NCI-H1417 treated with DMSO at 0.1 percent for 48 hours (cell line): ENCODE measurements at places on chromosomes 4 and X.

DNA sequence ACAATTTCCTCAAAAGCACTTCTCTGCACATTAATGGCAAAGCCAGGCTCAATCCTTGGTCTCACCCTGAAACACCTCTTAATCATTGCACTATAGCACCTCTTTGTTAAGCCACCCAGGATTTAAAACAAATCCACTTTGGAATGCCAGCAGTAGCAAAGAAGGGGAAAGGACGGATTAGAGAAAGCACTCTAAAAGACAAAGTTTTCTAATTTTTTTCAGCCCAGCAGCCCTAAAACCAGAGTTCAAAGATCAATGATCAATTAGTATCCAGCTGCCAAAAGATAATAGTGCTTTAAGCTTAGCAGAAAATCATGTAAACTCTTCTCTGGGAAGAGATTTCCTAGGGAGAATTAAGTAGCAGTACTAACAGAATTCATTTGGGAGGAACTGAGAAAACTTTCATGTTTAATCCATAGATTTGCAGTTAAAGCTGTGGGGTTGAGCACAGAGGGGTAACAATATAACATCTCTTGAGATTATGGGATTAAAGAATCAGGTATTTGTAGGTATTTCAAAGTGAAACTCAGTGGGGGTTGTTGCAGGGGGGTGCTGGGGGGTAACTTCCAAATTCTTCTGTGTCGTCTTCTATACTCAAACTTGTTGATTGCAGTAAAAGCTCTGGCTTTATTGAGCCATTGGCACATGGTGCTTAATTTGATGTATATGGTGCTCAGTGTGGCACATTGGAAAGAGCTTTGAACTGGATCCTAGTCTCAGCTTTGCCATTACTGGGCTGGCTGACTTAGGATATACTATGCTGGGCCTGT, 61.8 kb downstream of the LRRC66 start:
- DNase-seq: no peak

DNA sequence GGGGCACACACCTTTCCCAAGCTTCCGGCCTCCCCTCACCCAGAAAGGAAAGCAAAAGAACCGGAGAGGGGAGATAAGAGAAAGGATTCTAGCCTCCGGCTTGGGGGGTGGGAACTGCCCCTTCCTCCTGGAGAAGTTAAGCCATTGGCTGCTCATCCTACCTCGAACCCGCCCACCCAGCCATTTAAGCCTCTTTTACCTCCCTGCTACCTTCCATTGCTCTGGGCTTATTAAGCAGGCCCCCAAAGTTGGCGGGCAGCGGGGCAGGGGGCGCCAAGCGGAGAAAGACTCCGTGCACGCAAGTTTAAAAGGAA, 2.3 kb downstream of the MAML3 start:
- peak; percentile 86 for DNase-seq

GRCh38 chrX:17361620-17362019, 13.4 kb upstream of the NHS start:
- DNase-seq: no peak

GRCh38 chr4:14592950-14593349, 409.3 kb upstream of the CPEB2 start:
- DNase-seq: no peak

DNA sequence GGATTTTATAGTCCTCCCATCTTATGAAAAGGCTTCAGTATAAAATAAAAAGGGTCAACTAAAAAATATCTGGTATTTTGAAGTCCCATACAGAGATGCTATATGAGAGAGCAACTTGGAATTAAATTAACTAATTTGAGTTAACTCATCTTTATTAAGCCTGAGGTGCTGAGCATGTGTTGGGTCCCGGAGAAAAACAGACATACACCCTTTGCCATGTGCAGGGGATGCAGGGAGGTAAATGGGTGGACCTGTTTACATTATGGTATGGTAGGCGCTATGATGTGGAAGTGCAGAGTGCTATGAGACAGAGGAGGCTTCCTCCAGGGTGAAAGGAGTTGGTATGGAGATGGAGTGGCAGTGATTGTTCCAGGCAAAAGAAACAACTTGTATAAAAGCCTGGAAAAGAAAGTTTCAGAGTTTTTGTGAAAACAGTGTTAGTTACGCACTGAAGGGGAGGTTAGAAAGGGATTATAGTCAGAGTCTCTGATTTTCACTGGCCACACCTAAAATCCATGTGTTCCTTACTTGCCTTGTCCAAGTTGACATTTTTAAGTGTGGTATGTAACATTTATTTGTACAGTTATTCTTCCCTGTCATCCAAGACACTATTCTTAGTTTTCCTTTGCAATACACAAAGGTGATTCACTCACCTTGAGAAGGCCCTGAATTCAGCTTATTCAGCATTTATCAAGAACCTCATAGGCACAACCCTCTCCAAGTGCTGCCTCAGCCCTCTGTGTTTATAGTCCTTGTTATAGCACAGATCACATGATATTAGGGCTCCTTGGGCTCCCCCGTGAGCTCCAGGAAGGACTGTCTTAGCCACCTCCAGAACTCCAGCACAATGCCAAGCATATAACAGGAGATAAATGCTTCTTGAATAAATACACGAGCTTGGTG, 152.0 kb downstream of the RASL11B start:
- no peak for DNase-seq

GRCh38 chr4:171599628-171600027, 213.6 kb upstream of the GALNTL6 start:
- DNase-seq: no peak

DNA sequence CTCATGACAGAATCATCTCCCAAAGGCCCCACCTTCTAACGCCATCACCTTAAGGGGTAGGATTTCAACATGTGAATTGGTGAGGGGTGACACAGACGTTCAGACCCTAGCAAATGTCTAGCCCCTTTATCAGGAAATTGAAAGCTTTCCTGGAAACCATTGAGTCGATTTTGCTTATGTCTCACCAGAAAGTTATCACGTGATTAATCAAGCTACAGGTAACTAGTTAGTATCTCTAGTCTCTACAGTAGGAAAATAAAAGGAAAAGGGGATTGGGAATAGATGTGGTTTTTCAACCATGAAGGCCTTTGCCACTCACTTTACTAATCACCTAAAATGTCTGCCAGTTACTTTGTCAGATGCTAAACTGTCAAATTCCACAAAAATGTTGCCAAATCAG, 1133.0 kb downstream of the PDHA2 start:
- no peak for DNase-seq

DNA sequence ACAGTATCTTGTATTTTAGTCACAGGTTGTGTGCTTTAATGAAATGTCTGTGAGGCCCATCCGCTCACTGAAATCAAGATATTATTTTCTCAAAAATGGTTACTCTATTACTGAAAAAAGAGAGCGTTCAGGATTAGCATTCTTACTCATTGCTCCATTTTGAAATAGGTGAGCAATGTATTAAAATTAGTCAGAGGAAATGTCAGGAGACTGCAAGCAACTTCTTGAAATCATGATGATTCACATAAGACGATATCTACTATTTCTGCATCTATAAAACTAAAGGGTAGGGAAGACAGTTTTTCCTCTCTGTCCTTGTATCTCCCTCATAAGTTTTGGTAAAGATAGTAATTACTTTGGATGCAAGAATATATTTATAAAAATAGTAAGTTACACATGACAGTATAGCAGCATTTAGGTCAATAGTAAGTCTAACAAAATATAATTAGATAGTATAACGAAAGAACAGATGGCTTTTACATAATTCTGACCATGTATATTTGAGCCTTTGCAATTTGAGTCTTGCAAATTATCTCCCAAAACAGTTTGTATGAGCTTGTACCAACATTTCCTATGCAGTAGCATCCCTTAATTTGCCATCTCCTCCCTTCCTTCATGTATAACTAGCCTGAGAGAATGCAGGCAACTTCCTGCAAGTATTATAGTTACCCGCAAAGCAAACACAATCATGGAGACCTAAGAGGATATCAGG, 937.8 kb downstream of the PCDH7 start:
- no peak for DNase-seq

- no peak for DNase-seq
Measured at GRCh38 chr4:187027272-187027671, 303.6 kb upstream of the FAT1 start.

- no peak for DNase-seq
Measured at GRCh38 chrX:31199056-31199839, 127.4 kb upstream of the FTHL17 start.

- DNase-seq: no peak
Measured at GRCh38 chr4:135515295-135515694, 1313.7 kb upstream of the PABPC4L start.

DNA sequence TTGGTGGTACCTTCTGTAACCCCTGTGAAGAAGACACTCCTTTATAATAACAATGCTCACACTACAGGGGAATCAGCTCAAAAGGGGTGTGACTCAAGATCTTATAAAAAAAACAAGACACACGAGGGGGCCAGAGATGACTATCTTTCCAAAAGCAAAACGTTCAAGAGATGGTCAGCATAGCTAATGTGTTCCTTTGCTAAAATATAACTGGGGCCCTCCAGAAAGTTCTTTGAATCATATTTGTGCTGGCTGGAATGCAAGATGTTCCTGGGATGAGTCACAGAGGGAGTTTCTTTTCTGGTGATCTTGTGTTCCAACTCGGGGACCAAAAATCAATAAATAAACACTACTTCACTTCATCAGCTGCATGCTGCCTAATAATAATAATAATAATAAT, 46.5 kb downstream of the RAI2 start:
- no peak for DNase-seq

DNA sequence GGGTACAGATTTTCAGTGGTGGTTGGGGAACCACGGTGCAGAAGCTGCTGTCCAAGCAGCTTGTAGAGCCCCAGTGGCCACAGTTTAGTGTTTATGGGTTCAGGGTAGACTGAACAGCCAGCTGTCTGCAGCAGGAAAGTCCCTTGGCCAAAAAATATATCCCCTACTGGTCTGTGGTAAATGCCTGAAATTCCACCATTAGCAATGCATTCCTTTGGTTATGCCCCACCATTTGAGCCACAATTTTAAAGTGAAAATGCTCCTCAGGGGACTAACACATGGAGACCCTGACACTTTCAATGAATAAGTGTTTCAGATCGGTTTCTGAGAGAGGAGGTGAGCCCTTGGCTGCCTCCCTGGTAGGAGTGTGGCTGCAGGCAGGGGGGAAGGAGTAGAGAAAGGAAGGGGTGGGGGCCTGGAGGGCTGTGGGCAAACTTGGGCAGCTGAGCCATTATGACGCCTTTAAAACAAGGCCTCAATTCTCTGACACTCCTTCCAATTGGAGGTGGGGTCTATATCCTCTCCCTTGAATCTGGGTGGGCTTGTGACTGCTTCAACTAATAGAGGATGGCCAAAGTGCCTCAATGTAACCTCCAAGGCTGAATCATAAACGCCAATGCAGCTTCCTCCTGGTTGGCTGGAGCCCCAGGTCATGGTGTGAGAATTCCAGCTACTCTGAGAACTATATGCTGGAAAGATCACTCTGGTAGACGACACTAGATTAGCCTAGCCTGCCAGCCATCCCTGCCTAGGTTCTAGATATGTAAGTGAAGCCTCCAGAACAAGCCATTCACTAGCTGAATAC, 75.8 kb upstream of the ATP6AP2 start:
- no peak for DNase-seq

DNA sequence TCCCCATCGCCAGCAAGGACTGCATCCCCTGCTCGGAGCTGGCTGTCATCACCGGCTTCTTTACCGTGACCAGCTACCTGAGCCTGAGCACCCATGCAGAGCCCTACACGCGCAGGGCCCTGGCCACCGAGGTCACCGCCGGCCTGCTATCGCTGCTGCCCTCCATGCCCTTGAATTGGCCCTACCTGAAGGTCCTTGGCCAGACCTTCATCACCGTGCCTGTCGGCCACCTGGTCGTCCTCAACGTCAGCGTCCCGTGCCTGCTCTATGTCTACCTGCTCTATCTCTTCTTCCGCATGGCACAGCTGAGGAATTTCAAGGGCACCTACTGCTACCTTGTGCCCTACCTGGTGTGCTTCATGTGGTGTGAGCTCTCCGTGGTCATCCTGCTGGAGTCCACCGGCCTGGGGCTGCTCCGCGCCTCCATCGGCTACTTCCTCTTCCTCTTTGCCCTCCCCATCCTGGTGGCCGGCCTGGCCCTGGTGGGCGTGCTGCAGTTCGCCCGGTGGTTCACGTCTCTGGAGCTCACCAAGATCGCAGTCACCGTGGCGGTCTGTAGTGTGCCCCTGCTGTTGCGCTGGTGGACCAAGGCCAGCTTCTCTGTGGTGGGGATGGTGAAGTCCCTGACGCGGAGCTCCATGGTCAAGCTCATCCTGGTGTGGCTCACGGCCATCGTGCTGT, 31.5 kb downstream of the WFS1 start:
- no peak for DNase-seq

- no peak for DNase-seq
Measured at GRCh38 chr4:79723507-79723906, 315.5 kb upstream of the GK2 start.

- DNase-seq: no peak
Measured at GRCh38 chr4:87050596-87050995, 115.8 kb downstream of the AFF1 start.

DNA sequence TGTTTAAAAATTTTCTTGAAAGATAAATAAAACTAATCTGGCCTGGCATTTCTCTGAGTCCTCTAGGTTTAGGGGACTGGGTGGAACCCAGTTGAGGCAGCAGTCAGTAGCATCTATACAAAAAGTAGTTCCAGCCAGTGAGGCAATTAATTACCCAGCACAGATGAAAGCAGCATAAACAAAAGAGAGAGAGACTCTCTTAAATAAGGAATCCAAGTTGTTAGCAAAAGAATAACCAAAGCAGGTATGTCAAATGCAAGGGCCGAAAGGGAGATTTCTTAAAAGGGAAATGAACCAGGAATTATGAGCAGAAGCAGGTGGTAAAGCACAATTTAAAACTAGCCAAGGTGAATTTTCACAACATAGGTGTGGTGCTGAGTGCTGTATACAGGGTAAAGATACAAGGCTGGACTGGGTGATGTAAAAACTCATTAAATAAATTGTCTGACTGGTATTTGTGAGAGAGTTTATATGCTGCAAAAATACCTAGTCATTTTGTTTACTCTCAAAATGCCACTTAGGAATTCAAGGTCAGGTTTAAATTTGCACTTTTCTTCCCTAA, 94.6 kb upstream of the GALNT7 start:
- DNase-seq: no peak

DNA sequence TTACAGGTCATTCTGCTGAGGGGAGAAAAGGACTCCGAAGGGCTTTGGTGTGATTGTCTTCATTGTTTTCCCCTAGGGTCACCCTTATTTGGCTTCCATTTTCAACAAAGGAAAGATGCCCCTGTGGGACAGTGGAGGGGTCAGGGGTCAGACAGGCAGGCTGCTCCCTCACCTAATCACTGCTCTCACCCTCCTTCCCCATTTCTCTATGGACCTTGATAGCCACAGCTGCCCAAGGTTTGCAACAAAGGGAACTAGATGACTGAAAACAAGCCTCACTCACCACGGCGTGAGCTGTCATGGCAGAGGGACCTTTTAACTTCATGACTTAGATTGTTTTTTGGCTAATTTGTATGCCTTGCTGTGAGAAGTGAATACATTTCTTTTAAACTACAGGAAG, 40.7 kb downstream of the C4orf51 start:
- no peak for DNase-seq

DNA sequence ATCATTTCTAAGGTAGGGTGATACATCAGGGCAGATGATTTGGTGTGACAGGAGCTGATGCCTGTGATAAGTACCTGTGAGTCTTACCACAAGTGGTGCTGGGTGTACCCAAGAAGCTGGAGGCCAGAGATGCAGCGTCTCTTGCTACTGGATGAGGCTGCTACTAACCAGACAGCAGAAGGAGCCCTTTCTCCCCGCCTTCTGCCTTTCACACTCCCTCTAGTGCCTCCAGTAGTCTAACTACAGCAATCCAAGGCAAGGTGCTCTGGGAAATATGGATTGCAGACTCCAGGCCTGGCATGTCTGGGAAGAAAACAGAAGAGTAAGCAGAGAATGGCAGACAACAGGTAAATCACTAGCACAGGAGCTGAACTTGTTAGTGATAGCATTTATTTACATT, 470.8 kb downstream of the NKX6-1 start:
- DNase-seq: no peak
